ENCODE measurements at places on chromosomes 4 and X. TPM values are rescaled to one million over a fixed set of nuclear protein-coding genes. Genes with fewer than 3 reads are reported as not detected.
A peak's percentile ranks its signal among the peaks of the same experiment; 100 is the strongest.

DNA sequence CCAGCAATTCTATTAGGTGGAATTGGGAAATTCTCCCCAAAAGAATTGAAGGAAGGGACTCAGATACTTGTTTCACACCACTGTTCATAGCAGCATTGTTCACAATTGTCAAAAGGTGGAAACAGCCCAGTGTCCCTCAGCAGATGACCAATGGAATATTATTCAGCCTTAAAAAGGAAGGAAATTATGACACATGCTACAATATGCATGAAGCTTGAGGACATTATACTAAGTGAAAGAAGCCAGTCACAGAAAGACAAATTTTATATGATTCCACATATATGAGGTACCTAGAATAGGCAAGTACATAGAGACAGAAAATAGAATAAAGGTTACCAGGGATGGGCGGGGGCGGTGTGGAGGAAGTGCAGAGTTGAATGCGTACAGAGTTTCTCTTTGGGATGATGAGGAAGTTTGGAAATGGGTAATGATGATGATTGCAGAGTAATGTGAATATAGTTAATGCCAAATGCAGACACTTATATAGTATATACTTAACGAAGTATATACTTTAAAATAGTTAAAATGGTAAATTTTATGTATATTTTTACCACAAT, 29.6 kb downstream of the DOCK11 start:
- no peak for DNase-seq
- no peak overlapping the region for H3K4me3 ChIP-seq
- no peak overlapping the region for H3K27ac ChIP-seq

Gene NLGN4X
- total RNA-seq: 0.64 TPM

- DNase-seq: no peak
- H3K4me3 ChIP-seq: no peak overlapping the region
- H3K36me3 ChIP-seq: no peaks in the 10 kb centered on the region
These were observed 38.9 kb downstream of the DTHD1 start for GRCh38 chr4:36320117-36320896.

DNA sequence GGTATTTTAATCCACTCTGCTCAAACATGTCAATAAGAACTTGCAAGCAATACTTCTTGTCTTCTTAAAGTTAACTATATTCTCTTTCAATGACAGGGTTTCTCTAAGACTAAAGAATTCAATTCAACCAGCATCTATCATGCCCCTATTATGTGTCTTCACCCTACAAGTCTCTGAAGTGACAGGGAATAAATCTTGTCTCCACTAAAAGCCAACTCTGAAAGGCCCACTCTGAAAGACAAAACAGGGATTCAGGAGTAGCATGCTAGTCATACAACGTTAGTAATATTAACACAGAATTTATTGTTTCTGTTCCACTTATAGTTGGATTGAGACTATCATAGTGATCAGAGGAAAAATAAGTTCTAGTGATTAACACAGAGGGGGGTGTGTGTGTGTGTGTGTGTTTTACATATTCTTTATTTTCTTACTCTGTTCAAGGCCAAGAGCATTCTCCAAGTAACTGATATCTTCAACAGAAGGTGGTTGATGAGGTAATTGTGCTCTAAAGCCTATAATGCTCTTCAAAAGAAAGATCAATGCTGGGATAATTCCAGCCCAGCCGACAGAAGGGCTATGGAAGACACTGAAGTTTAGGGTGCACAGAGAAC, 122.4 kb upstream of the DCLK2 start:
- no peak overlapping the region for H3K4me3 ChIP-seq
- no peaks in the 10 kb centered on the region for H3K27me3 ChIP-seq
- no peak overlapping the region for H3K27ac ChIP-seq
- H3K4me1 ChIP-seq: no peaks in the 10 kb centered on the region
- no peaks in the 10 kb centered on the region for H3K36me3 ChIP-seq

Gene JADE3
- total RNA-seq: 4.7 TPM

GRCh38 chr4:127416115-127416514, 216.6 kb upstream of the INTU start:
- no peak overlapping the region for H3K27ac ChIP-seq
- H3K4me1 ChIP-seq: no peaks in the 10 kb centered on the region
- DNase-seq: peak; percentile 65
- H3K36me3 ChIP-seq: no peaks in the 10 kb centered on the region

DNA sequence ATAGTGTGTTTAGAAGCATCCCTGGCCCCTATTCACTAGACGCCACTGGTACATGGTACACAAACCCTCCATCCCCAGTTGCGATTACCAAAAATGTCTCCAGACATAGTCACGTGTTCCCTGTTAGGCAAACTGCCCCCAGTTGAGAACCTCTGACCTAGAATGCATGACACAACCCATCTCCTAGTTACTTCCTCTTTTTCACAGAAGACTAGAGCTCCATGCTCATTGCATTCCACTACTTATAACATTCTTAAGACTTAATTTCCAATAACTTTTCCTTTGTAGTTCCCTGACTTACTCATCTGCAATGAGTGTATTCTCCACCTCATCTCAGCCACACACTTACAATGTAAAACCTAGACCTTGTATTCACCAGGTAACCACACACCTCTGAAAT, 68.6 kb downstream of the PRSS12 start:
- H3K4me3 ChIP-seq: no peak overlapping the region
- peaks cover 3% of the 10 kb centered on the region for H3K36me3 ChIP-seq
- no peaks in the 10 kb centered on the region for H3K27me3 ChIP-seq
- no peak overlapping the region for H3K27ac ChIP-seq
- peaks cover 41% of the 10 kb centered on the region for H3K4me1 ChIP-seq

Gene WWC2
- 15.0 TPM for total RNA-seq

Gene PCDH7
- total RNA-seq: 42.8 TPM

Gene NAP1L3
- total RNA-seq: 1.7 TPM

GRCh38 chr4:19213388-19213787, 1038.3 kb upstream of the SLIT2 start:
- H3K27ac ChIP-seq: no peak overlapping the region
- no peaks in the 10 kb centered on the region for H3K36me3 ChIP-seq
- no peak overlapping the region for H3K4me3 ChIP-seq
- no peaks in the 10 kb centered on the region for H3K27me3 ChIP-seq
- no peaks in the 10 kb centered on the region for H3K4me1 ChIP-seq

DNA sequence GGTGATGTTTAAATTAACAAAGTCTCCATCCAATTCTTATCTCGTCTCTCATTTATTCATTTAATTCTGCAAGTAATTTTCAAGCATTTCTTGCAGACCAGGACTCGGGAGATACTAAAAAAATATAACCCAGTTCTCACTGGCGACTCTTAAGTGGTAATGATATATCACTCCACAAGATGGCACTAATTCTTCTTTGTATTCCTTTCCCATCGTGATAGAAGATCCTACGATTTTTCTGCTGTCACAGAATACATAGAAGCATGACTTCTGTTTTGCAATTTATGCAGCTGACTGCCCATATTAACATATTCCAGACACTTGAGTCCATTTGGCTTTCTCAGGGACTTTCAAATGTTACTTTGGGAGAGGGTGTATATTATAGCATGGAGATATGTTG, 64.0 kb upstream of the FGF13 start:
- H3K27ac ChIP-seq: no peak overlapping the region
- no peaks in the 10 kb centered on the region for H3K27me3 ChIP-seq
- no peak for DNase-seq
- no peak overlapping the region for H3K4me3 ChIP-seq
- H3K36me3 ChIP-seq: no peaks in the 10 kb centered on the region

DNA sequence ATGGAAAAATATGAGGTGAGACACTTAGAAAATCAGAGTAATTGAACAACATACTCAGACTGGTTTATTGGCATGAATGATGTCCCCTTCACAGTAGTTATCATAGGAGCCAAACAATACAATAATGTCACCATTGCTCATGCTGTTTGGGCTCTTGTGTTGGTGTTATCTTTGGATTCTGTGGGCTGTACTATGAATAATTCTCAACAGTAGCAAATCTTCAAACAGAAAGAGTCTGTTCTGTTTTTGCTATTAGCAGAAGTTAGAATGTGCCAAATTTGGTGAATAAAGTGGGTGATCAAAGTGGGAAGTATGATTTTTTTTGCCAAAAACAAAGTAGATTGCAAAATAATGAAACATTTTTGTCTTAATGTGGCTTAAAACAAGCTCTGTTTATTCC, 58.3 kb downstream of the GRID2 start:
- no peaks in the 10 kb centered on the region for H3K36me3 ChIP-seq
- H3K27me3 ChIP-seq: no peaks in the 10 kb centered on the region
- no peak for DNase-seq
- no peak overlapping the region for H3K4me3 ChIP-seq
- no peaks in the 10 kb centered on the region for H3K4me1 ChIP-seq
- no peak overlapping the region for H3K27ac ChIP-seq

- H3K36me3 ChIP-seq: no peaks in the 10 kb centered on the region
- DNase-seq: no peak
- H3K27ac ChIP-seq: no peak overlapping the region
- no peaks in the 10 kb centered on the region for H3K4me1 ChIP-seq
- H3K27me3 ChIP-seq: no peaks in the 10 kb centered on the region
These were observed 132.8 kb upstream of the S100G start for GRCh38 chrX:16517039-16517605.

DNA sequence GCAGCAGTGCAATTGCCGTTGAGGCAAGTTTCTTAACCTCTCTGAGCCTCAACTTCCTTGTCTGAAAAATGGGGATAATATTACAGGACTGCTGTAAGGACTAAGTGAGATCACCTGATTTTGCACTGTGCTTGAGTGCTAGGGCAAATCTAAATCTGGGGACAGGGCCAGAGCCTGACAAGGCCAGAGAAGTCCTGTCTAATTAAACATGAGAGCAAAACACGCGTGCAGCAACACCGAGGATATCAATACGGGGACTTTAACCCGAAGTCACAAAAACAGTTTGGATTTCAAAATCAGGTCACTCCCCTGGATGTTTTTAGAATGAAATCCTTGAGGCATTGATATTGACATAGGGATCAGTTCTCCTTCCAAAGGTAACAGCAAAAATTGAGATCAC, 5.7 kb upstream of the GJB1 start:
- DNase-seq: no peak
- no peaks in the 10 kb centered on the region for H3K36me3 ChIP-seq
- no peaks in the 10 kb centered on the region for H3K4me1 ChIP-seq

GRCh38 chr4:176575141-176575730, 217.5 kb downstream of the VEGFC start:
- DNase-seq: no peak
- no peaks in the 10 kb centered on the region for H3K36me3 ChIP-seq
- H3K4me3 ChIP-seq: no peak overlapping the region
- no peaks in the 10 kb centered on the region for H3K4me1 ChIP-seq

Gene SPCS3
- total RNA-seq: 55.3 TPM
